Fibroblast of skin of right quadriceps (primary cell): ENCODE measurements at places on chromosomes 12 and 14.

DNA sequence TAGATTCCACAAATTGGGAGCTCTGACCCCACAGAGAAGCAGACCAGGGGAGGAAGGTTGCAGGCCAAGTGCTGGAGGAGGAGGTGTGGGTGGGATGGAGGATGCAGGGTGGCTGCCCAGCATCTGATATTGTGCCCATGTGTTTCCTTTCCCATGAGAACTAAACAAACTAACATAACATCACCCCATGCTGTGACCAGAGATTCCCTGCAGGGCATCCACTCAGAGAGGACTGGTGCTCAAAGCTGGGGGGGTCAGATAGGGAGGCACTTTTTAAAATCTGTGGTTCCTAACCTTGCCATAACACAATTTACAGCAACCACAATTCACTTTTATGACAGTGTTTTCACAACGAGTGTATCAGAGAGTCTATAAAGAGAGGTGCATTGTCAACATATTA is 1277.6 kb downstream of the AACS start:
- DNase-seq, result no peak

DNA sequence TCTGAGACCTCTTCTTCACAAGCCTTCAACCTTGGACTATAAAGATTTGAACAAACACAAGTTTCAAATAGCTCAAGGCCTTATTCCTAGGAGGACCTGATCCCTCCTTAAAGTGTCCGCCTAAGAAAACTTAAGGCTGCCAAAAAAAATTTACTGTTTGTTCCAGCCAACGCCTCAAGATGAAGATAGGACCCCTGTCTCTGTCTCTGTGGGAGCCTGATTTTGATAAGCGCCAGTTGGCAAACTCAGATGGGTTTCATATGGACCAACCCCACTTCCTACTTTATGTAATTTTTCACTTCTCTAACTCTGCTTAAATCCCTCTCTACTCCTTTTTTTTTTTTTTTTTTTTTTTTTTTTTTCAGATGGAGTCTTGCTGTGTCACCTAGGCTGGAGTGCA is 11.0 kb downstream of the FKBP3 start:
- no peak for DNase-seq

- DNase-seq, result no peak
Observed at GRCh38 chr14:64238631-64239030, 55.5 kb downstream of the ESR2 start.

- DNase-seq, result no peak
Observed at GRCh38 chr12:45327823-45328383, 112.0 kb downstream of the ANO6 start.

DNA sequence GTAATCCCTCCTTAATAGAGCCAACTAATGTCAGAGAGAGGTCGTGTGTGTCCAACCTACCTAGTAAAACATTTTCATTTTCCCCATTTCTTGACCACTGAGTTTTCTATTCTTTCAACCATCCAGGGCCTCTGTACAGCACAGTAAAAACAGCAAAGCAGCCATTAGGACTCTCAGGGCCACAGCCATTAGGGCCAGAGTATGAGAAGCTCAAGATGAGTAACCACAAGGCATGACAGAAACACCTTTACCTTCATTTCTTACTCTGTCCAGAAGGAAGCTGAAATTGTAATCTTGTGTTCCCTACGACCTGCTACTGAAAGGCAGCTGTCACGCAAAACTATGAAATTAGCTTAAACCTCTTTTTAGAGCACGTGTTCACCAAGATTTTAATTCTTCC is 2.3 kb downstream of the SPPL3 start:
- DNase-seq, result no peak

DNA sequence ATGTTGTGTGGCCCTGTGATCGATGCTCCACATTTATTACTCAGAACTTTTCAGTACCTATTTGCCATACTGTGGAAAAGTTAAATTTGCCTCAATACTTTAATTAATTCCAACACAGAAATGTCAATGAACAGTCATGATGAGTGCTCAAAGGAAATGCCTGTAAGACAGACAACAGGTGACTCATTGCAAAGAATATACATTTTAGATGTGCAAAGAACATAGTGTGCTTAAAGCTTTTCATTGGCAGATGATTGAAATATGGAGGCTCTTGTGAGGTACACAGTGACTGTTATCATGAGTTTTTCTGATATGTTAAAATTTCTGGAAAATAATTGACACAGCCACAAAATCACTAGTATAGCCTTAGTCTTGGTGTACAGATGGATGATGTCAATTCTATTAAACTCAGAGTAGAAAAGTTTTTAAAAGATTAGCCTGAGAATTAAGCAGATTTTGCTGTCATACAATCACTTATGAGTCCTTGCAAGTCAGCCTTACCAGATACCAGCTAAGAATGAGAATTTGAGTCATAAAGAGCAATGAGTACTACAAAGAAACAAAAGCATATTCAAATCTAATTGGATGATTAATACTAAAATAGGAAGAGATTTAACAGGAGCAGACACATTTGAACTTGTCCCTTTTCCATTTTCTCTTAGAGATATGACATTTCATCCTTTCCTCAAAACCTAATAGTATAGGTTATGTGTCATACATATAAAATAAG is 544.1 kb downstream of the KCNH5 start:
- no peak for DNase-seq

DNA sequence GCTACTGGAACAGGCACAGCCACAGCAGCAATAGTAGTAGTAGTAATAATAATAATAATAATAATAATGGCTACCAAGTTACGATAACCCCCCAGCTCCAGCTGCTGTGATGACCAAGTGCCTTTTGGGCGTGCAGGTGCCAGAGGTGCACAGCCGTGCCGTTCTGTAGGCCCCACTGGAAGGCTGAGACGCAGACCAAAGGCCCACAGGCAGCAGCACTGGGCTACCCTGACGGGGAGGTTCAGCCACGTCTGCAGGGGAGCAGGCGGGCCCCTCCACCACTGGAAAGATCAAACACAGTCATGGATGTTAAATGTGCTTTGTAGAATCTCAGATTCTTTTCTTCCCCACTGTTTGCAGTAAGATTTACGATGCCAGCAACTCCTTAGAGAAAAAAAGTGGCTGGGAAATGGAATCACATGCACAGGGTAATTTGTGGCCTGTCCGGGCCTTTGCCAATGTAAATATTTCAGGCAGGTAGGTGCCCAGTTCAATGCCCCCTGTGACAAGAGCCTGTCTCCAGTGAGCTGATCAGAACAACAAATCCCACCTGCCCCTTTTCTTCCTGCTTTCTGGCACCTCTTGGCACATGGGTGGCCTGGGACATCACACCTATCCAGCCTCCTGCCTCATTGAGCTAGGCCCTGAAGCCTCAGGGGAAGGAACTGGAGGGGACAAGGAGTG is 32.6 kb downstream of the CCDC85C start:
- peak; percentile 41 for DNase-seq

- no peak for DNase-seq
Observed at GRCh38 chr14:104076743-104077142, 8.8 kb upstream of the ASPG start.

- DNase-seq, result peak; percentile 74
Observed at GRCh38 chr14:38824706-38825105, 278.3 kb downstream of the SEC23A start.

DNA sequence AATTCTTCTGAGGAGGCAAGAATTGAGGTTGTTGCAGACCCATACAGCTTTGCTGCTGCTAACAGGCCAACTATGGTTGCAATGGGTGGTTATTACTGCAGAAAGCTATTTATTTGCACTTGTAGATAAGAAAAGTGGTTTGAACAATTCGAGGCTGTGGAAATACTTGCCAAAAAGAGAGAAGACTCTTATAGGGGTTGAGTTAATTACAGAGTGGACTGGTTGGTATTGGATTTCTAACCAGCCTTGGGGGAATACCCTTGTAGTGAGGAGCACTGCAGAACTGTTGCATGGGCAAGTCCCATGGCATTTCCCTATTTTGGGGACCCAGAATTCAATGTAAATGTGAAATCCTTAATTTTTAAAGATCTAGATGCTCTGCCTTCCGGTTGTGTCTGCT is 120.5 kb downstream of the KCNMB4 start:
- DNase-seq, result no peak

DNA sequence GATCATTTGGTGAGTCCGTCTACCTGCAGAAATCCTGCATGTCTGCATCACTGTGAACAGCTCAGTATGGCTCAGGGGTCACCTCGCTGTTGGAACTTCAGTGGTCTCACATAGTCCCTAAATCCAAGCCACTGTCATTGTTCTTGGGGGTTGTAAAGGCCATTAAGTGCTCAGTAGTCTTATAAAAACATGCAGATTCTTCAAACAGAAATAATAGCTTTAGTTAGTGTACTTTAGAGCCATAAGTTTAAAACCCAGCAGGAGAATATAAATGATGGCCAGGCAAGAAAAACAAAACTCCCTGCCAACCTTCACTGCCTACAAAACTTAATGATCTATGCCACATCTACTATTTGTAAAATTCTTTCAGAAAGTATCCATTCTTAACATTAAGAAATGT is 396.3 kb downstream of the SYT1 start:
- no peak for DNase-seq

DNA sequence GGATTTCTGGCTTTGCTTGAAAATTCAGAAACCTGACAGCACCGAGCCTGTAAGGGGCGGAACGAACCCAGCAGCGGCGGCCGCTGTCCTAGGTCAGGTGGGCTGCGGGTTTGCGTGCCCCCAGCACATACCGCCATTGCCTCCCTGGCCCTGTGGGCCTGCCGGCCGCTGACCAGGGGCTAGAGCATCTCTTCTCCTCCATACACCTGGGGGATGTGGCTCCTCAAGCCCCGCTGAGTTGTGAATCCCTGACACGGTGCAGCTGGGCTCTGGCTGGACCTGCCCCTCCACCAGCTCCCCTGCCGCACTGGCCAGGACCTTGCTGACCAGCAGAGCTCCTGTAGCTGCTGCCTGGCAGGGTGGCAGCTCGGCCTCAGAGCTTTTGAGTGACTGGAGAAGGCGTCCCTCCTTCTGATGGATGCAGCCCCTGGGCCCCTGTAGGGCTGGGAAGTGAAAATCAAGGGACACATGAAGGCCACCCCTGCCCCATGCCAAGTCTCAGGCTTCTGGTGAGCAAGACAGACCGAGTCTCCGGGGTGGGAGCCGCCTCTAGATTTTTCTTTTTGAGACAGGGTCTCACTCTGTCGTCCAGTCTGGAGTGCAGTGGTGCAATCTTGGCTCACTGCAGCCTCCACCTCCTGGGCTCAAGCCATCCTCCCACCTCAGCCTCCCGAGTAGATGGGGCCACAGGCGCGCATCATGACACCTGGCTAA is 184.9 kb upstream of the SFSWAP start:
- no peak for DNase-seq

GRCh38 chr14:69495341-69495921 is 10.9 kb downstream of the PLEKHD1 start:
- no peak for DNase-seq

DNA sequence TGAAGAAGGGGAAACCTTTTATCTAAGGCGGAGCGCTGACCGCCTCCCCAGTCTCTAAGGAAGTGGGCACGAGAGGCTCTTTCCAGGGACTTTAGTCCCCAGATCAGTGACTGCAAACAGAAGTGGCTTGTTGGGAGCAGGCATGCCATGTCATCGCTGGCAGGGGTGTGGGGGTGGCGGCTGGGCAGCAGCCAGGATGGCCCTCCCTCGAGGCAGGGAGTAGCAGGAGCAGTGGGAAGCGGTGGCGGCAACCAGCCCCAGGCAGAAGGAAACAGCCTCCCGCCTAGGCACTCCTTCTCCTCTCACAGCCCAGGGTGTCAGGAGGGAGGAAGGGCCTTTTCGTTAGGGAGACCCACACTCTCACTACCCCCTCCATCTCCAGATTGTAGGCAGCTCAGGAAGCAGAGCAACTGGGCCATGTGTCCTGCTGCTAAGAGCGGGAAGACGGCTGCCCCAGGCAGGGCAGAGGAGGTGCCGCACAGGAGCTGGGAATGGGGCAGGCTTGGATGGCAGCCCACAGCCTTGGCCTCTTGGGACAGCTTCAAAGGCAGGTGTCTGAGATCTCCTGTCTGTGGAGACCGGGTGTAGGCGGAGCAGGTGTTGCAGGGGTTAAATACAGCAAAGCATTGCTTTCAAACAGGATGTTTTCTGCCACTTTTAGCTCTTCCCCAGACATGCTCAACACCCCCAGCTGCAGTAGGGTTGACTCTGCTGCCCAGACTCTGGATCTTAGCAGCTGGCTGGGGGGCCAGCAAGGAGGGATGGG is 21.8 kb downstream of the VDR start:
- no peak for DNase-seq

DNA sequence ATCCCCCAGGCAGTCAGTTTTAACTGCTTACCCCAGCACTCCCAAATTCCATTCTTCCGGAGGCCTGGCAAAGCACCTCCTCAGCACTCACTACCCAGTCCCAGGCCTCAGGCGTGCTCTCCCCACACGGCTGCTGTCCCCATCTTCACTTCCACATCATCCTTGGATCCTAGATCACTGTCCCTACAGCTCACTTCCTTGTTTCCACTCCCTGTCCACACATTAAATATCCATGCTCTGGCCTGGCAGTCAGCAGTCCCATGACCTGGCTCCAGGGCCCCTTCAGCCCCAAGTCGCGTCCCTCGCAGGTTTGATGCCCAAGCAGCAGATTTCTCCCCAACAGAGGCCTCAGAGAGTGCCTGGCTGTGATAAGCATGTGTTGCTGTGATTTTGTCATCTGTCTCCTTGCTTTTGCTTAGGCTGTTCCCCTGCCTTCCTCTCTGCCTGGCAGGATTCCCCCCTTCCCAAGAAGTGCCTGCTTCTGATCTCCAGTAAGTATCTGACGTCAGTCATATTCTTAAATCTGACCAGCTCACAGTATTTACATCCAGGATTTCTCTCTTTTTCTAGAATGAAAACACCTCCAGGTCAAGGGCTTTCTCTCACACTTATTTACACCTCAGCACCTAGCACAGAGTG is 241.7 kb downstream of the ZFP36L1 start:
- DNase-seq, result no peak

- DNase-seq, result no peak
Observed at GRCh38 chr12:49887091-49887490, 16.6 kb downstream of the FAIM2 start.

DNA sequence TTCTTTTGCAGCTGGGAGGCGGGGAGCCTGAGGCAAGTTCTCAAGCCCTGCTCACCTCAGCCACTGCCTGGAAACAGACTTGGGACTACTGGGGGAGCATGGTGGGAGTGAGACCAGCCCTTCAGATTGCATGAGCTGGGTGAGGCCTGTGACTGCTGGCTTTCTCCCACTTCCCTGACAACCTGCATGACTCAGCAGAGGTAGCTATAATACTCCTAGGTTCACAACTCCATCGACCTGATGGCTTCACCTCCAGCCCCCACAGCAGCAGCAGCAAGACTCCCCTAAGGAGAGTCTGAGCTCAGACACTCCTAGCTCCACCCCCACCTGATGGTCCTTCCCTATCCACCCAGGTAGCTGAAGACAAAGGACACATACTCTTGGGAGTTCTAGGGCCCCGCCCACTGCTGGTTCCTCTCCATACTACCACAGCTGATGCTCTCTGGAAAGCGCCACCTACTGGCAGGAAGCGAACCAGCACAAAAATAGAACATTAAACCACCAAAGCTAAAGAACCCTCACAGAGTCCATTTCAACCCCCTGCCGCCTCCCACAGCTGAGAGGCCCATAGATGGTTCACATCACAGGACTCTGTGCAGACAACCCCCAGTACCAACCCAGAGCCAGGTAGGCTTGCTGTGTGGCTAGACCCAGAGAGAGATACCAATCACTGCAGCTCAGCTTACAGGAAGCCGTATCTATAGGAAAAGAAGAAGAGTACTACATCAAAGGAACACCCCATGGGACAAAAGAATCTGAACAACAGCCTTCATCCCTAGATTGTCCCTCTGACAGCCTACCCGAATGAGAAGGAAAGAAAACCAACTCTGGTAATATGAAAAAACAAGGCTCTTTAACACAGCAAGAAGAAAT is 68.7 kb downstream of the RPAP3 start:
- peak; percentile 10 for DNase-seq
